ENCODE measurements at places on chromosomes 6 and 20.

DNA sequence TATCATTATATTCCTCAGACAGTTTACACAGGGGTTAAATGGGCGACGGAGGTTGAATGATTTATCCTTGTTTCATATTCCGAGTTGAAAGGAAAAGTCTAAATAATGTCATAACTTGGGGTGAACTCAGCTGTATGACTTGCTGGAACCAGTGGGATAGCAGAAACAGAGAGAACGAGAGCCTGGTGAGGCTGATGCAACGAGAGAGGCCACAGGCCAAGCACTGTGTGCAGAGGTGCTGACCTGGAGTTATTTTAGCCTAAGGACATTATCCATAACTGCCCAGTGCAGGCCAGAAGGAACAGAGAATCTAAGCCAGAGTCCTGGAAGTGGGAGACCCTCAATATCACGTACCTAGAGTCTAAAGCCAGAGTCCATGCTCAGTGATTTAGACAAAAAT, 394.9 kb downstream of the MAFB start:
- DNase-seq = no peak

DNA sequence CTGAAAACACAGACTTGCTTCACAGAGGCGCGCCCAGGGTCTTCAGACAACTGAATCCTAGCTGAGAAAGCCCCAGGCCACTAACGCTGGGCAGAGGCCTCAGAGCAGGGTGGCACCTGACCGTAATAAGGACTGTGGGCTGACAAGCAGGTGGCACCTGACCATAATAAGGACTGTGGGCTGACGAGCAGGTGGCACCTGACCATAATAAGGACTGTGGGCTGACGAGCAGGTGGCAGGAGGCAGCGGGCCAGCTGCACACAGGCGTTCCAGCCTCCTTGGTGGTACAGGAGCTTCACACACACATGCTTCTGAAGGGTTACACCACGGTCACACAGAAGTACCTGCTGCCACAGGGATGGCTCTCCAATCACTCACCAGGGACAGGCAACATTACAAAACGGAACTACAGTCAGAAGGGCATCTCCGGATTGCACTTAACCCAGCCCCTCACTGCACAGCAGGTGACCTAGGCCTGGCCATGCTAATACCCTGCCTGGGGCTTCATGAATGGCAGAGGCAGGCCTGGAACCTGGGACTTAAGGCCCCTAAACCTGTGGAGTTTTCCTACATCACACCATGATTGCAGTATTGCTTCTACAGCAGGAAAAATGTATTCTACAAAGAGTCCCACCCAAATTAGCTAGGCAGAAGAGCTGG, 50.8 kb downstream of the PSMG4 start:
- DNase-seq = no peak

DNA sequence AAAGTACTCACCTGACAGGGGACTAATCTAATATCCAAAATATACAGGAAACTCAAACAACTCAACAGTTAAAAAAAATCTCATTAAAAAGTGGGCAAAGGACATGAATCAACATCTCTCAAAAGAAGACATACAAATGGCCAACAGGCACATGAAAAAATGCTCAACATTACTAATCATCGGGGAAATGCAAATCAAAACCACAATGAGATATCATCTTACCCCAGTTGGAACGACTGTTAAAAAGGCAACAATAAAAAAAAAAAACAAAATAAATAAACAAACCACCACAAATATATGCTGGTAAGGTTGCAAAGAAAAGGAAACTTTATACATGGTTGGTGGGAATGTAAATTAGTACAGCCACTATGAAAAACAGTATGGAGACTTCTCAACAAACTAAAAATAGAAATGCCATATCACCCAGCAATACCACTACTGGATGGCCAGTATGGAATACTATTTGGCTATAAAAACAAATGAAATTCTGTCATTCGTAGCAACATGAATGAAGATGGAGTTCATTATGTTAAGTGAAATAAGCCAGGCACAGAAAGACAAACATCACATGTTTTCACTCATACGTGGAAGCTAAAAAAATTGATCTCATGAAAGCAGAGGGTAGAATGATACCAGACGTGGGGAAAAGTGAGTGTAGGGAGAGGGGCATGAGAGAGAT, 6.6 kb downstream of the SIRPB2 start:
- no peak for DNase-seq

DNA sequence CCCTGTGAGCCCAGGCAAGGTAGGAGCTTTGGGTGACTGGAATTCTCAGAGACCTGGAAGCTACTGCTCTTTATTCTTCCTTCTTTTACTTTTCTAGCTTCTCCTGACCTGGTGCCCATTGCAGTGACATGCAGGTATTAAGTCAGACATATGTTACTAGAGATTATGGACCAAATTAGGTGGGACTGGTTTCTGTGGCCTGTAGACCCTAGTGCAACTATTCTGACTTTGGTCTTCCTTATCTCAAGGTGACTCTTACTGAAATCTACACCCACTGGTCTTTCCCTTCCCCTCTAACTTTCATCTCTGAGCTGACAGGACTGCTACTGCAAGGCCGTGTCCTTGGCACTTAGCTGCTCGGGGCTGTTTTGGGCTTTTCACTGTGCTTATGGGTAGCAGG, 24.4 kb upstream of the TMEM217 start:
- no peak for DNase-seq

DNA sequence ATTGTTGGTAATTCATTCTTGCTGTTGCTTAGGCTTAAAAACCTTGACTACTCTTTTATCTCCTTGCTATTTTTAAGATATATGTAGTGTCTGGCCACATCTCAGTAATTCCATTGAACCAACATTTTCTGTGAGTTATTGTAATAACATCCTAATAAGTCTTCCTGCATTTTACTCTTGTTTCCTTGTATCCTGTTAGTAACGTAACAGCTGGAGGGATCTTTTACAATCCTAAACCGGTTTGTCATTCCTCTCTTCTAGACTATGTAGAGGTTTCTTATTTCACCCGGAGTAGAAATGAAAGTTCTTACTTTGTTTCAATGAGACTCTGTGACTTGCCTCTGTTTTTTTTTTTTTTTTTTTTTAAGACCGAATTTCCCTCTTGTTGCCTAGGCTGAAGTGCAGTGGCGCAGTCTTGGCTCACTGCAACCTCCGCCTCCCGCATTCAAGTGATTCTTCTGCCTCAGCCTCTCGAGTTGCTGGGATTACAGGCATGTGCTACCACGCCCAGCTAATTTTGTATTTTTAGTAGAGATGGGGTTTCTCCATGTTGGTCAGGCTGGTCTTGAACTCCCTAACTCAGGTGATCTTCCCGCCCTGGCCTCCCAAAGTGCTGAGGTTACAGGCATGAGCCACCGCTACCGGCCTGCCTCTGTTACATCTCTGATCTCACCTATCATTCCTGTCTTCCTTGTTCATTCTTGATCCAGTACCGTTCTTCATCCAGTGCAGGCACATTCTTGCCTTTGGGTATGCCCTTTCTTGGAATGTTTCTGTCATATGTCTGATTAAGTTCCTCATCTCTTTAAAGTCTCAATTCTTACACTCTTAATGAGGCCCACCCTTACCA, 44.7 kb downstream of the NCOA3 start:
- DNase-seq = no peak

DNA sequence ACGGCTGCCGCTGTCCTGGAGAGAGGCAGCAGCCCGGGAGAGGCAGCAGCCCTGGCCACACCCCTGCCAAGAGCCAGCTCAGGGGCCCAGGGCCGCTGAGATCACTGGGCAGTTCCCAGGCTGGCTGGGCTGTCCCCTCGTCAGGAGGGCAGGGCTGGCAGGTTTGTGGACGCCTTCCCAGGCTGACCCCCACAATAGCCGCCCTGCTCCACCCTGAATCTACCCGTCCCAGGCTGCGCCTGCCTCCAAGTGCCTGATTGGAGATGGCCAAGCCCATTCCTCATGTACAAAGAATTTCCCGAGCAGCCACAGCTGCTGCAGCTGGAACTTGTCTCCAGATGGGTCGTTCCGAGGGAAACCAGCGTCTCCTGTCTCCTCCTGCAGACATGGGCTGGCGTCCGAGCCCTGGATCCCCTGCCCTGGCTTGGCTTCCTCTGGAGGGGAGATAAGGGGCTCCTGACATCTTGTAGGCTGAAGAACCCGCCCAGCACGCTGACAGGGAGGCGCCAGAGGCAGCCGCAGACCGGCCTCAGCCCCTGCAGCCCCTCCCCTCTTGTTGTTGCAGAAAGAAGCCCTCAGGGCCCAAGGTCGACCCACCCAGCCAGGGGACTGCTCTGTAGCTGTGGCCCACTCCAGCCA, 9.4 kb upstream of the GATA5 start:
- peak; percentile 73 for DNase-seq

- DNase-seq = no peak
These were observed 15.4 kb upstream of the IP6K3 start for GRCh38 chr6:33761922-33762629.

GRCh38 chr20:45358282-45359068, 4.5 kb upstream of the SYS1 start:
- no peak for DNase-seq

DNA sequence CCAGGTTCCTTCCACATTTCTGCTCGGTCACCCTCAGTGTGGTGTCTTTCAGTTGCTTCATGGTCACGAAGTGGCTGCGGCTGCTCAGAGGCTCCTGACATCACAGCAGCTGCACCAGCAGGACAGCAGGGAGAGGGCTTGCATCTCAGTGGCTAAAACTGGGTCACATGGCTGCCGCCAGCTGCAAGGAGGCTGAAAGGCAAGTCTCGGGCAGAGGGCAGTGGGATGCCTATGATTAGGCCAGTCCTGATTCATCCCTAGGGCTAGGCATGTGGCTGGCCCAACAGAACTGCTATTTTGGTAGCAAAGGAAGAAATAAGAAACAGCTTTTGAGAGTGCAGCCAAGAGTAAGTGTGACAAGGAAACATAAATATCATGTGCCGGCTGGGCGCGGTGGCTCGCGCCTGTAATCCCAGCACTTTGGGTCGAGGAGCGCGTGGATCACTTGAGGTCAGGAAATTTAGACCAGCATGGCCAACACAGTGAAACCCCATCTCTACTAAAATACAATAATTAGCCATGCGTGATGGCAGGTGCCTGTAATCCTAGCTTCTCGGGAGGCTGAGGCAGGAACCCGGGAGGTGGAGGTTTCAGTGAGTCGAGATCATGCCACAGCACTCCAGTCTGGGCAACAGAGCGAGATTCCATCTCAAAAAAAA, 46.6 kb downstream of the RBM38 start:
- no peak for DNase-seq

DNA sequence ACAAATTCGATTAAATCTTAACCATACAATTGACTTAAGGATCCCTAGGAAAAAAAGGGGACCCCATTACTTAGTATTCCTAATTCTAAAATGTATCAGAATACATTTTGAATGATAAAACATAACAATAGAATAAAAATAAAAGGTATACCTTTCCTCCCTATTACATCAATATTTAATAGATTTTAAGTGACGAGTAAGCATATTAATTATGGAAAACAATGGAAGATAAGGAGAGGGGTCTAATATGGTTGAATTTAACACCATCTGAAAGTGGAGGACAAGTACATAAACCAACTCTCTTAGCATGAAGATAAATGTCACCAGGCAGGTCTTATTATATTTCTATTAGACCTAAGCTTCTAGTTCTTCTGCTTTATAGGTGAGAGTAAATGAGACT, 232.1 kb downstream of the HAO1 start:
- no peak for DNase-seq

DNA sequence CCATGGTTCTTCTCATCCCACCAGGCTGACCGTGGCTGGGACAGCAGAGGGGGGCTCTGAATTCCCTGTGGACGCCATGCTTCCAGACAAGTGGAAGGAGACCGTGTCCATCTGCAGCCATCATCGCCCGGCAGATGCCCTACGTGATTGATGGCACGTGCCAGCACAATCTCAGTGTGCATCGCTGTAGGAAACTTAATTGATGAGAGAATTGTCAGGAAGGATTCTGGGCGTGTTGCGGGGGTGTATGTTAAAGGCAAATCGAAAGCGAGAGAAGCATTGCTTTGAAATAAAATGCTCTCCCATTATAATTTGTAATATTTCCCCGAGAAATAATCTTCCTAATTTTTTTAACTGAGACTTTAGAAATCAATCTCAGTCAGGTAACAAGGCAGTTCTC, 185.5 kb upstream of the CDH4 start:
- no peak for DNase-seq

DNA sequence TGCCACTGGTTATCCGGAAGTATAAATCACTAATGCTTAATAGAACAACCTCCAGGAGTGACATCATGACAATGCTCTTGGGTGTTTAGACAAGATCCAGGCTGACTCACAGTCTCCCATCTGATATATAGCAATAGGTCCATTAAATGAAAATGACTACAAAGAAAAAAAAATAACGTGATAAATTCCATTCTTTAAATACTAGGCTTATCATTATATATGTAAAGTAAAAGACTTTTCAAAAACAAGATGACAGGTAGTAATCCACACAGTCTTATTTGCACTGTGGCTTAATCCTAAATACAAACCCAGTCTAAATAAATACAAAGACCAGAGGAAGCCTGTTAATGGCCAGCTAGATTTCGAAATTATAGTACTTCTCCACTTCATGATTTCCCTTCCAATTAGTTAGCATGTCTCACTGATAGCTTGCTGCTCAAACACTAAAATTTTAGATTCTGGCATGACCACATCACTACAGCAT, 149.1 kb upstream of the BEND3 start:
- no peak for DNase-seq

DNA sequence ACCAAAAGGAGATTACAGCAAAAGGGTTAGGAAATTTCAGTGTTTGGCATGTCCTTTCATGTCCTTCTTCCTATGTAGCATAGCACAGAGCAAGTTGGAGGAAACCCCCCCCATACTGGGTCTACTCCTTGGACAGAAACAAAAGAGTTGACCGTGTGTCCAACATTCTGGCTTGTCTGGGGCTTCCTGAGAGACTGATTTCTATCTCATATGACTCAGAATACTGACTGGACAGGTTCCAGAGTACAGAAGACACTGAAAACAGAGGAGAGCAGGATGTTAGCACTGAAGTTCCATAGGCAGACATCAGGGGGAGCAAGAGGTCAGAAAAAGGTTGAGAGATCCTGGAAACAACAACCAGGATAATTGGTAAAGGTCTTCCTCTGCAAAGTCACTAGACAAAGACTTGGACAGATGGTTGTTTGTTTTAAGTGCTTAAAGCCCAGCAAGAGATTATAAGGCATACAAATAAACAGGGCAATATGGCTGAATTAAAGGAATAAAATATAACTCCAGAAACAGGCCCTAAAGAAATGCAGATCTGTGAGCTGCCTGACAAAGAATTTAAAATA, 48.4 kb downstream of the USP49 start:
- DNase-seq = peak; percentile 56

GRCh38 chr20:49685809-49686208, 27.9 kb downstream of the B4GALT5 start:
- DNase-seq = no peak

DNA sequence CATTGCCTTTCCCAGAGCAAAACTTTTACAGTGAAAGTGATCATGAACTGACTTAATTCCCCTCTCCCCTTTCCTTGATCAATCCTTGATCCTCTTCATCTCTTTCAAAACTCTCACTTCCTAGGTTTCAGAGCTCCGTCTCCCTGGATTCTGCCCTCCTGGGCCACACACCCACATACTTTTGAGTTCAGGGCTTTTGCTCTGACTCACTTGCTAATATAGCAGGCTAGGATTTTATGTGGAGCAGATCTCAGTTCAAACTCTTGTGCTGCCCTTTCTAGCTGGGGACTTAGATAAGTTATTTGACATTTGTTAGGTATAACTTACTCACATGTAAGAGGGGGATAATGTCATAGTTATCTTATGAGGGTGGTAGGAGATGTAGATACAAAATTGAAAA, 109.1 kb upstream of the MLIP start:
- no peak for DNase-seq

- DNase-seq = no peak
These were observed 41.0 kb downstream of the WDR27 start for GRCh38 chr6:169660751-169661390.

Measured in left kidney (tissue), 8 donors.